ENCODE measurements at places on chromosomes 7 and 10. TPM values are rescaled to one million over a fixed set of nuclear protein-coding genes. Genes with fewer than 3 reads are reported as not detected.
A peak's percentile ranks its signal among the peaks of the same experiment; 100 is the strongest.

Gene RNF32
- 2.7 TPM for total RNA-seq

Gene ASZ1
- total RNA-seq = not detected

DNA sequence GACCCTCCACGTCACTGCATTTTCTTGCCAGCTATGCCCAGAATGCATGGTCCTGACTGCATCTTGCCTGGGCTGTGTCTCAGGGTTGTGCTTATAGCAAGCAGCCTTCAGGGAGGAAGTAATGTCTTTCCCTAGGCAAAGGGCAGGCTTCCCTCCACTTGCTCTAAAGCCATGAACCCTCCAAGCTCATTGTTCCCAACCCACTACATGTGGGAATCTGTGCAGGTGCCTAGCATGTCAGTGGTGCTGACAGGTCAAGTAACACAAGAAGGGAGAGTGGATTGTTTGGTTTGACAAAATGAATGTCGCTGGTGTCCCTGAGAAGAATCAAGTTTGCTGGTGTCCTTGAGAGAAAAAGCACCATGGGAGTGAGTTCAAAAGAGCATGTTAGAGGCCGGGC lies 53.9 kb upstream of the UCN3 start:
- H3K4me3 ChIP-seq = no peak overlapping the region
- H3K4me1 ChIP-seq = no peaks in the 10 kb centered on the region
- DNase-seq = no peak
- H3K36me3 ChIP-seq = no peaks in the 10 kb centered on the region

GRCh38 chr7:114922026-114922651 lies at the start of gene MDFIC:
MDFIC (plus strand) TSS chr7:114922094; CDS start chr7:114923034, 940 bp downstream.
- peak within 1 kb of the TSS; percentile 91 for H3K4me3 ChIP-seq
- H3K27me3 ChIP-seq = no peaks in the 10 kb centered on the region
- peak; percentile 81 for DNase-seq

DNA sequence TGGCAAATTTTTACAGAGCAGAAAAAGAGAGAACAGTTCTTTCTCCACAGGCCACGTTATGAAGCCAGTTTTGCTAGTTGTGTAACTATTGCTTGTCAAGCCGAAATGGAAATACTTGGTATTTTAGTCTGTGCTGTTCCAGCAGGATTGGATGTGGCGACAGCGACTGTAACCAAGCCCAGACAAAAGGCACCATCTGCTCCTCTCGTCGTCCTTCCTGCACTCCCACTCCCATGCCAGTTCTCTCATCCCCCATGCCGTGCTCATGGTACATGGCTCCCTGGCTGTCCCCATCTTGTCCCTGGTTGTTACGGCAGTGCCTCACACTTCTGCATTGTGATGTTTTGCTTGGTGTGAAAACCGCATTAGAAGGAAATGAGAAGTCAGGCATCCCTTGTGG lies 185.7 kb upstream of the FZD8 start:
- H3K27me3 ChIP-seq = no peaks in the 10 kb centered on the region
- no peak overlapping the region for H3K4me3 ChIP-seq
- H3K4me1 ChIP-seq = no peaks in the 10 kb centered on the region

DNA sequence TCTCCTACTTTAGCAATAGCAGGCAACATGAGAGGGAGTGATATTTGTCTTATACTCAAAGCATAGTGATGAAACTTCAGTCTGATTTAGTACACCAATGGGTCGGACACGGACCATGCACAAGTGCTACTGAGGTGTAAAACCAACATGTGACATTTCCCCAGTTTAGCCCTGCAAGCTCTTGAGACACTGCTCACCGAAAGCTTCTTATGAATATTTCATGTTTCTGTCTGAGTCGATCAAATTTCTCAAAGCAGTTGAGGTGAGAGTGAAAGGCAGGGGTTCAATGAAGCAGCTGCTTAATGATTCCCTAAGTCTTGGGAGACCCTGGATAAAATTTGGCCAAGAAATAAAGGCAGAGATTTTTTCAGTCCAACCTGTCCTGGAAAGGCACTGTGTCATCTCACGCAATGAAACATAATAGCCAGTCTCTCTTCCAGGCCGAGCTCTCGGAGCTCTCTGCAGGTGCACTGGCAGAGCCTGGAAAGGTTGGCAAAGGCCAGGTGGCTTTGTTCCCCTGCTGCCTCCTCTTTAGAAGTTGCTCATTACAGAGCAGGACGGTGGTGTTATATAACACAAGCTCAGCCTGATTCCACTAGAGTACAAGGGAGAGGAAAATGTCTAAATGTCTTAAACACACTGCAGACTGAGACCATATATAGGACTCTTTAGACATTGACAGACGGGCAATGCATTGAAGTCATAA lies 33.9 kb upstream of the XPNPEP1 start:
- peak; percentile 39 for DNase-seq
- no peak overlapping the region for H3K27ac ChIP-seq
- H3K36me3 ChIP-seq = no peaks in the 10 kb centered on the region
- H3K27me3 ChIP-seq = no peaks in the 10 kb centered on the region

- no peaks in the 10 kb centered on the region for H3K27me3 ChIP-seq
- no peak overlapping the region for H3K4me3 ChIP-seq
- H3K36me3 ChIP-seq = no peaks in the 10 kb centered on the region
Observed at GRCh38 chr7:101557421-101557820, 71.7 kb downstream of the MYL10 start.

DNA sequence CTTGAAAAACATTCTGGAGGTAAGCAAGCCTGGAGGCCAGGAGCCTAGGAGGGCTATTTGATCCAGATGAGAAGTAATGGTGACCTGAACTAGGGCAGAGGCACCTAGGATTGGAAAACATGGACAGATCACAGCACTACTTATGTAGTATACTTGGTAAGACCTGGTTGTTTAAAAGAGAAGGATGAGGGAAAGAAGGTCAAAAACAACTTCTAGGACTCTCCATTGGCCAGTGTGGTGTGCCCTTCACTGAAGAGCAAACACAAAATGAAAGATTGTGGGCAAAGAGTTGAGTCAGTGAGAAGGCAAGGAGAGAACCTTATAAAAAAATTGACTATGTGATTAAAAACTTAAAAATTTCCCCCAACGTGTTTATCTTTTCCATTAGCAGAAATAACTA lies 14.3 kb downstream of the ANKRD1 start:
- H3K36me3 ChIP-seq = no peaks in the 10 kb centered on the region
- no peak for DNase-seq
- H3K4me1 ChIP-seq = peaks cover under 1% of the 10 kb centered on the region
- H3K27me3 ChIP-seq = no peaks in the 10 kb centered on the region
- no peak overlapping the region for H3K4me3 ChIP-seq

DNA sequence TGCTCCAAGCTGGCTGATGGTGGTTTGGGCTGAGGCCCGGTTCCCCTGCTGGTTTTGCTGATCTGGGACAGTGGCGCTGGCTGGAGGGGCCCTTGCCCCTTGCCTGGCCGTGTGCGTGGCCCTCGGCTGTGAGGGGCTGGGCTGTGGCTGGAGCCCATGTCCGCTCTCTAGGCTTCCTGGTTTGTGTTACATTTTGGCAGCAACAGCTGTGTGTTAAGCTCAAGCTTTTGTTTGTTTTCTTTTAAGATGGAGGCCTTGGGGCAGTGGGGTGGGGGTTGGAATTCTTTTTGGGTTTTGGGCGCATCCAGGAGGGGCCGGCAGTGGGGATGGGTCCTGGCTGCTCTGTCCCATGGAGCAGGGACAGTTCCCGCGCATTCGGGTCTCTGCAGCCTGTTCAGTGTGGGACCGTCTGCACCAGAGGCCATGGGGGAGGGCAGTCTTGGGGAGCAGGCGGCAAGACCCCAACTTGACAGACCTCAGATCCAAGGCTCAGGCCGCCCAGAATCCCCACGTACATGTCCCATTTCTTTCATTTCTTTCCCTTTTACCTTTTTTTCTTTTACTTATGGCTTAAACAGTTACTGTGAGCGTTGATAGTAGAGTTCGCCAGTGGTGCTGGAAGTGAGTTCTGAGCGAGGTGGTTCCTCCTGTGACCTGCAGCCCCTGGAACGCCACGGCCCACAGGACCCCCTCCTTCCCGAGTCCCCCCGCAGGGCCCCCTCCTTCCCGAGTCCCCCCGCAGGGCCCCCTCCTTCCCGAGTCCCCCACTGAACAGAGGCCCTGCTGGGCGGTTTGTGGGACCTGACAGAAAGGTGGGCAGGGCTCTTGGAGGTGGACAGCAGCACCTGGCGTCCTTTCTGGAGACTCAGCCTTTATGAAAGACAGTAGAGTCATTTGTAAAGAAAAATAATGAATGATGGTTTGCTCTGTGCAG lies 75.3 kb downstream of the INPP5A start:
- no peaks in the 10 kb centered on the region for H3K4me1 ChIP-seq
- H3K36me3 ChIP-seq = no peaks in the 10 kb centered on the region
- DNase-seq = no peak
- no peak overlapping the region for H3K27ac ChIP-seq
- no peaks in the 10 kb centered on the region for H3K27me3 ChIP-seq
- H3K4me3 ChIP-seq = no peak overlapping the region

DNA sequence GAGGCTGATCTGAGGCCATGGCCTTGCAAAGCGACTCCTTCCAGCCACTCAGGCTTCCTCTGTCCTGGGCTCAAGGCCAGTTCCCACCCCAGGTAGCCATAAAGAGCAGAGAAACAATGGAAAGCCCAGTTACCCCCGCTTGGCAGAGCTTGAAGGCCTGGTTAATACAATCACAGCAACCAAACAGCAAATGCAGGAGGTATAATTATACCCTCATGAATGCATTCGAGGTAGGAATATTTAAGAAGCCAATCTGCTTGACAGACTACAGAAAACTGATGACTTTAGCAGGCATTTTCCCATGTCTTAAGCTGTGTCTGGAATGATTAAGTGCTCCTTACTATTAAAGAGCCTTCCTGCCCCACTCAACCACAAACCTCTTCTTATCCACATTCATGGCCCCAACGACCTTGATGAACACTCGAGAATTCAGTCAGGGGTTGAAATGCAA lies 114.1 kb upstream of the MACROH2A2 start:
- no peak overlapping the region for H3K27ac ChIP-seq
- DNase-seq = no peak
- no peaks in the 10 kb centered on the region for H3K27me3 ChIP-seq
- no peaks in the 10 kb centered on the region for H3K36me3 ChIP-seq

DNA sequence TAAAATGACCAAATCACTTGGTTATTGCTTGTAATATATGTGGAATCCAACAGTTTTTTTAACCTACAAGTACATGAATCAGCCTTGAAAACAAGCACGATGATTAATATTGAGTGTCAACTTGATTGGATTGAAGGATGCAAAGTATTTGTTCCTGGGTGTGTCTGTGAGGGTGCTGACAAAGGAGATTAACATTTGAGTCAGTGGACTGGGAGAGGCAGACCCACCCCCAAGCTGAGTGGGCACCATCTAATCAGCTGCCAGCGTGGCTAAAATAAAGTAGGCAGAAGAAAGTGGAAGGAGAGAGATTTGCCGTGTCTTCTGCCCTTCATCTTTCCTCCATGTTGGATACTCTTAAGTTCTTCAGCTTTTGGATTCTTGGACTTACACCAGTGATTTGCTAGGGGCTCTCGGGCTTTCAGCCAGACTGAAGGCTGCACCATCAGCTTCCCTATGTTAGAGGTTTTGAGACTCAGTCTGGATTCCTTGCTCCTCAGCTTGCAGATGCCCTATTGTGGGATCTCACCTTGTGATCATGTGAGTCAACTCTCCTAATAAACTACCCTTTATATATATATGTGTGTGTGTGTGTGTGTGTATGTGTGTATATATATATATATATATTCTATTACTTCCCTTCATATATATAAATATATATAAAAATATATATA lies 118.4 kb upstream of the WDR11 start:
- no peaks in the 10 kb centered on the region for H3K36me3 ChIP-seq
- H3K4me3 ChIP-seq = no peak overlapping the region
- no peak overlapping the region for H3K27ac ChIP-seq

All from kidney (tissue), 22 donors.